ENCODE measurements at places on chromosomes 7 and 10. TPM values are rescaled to one million over a fixed set of nuclear protein-coding genes. Genes with fewer than 3 reads are reported as not detected.

Gene KEL
- not detected for polyA plus RNA-seq

Gene GAD2
- not detected for polyA plus RNA-seq

Gene ECHDC3
- 10.1 TPM for polyA plus RNA-seq

Gene AQP1
- polyA plus RNA-seq = 962 TPM

Gene SLC26A5
- polyA plus RNA-seq = not detected

Gene MEST
- polyA plus RNA-seq = 2.7 TPM

Gene UNC5B
- polyA plus RNA-seq = 2.9 TPM

Gene PLXDC2
- 27.7 TPM for polyA plus RNA-seq

Gene RNF148
- polyA plus RNA-seq = not detected

Gene LRRC18
- not detected for polyA plus RNA-seq

Gene SAP25
- 0.75 TPM for polyA plus RNA-seq

Gene AVPI1
- polyA plus RNA-seq = 15.1 TPM

Gene CLDN3
- 1.3 TPM for polyA plus RNA-seq

Gene RBP3
- not detected for polyA plus RNA-seq

Gene UTF1
- polyA plus RNA-seq = not detected

Gene TLX1
- polyA plus RNA-seq = not detected

Gene PAX4
- not detected for polyA plus RNA-seq

Gene LMTK2
- 3.6 TPM for polyA plus RNA-seq

Gene SNX13
- 10.3 TPM for polyA plus RNA-seq

Gene MMP21
- polyA plus RNA-seq = not detected

Gene SSC4D
- not detected for polyA plus RNA-seq

Gene LRRC17
- 18.7 TPM for polyA plus RNA-seq

Gene TAF3
- polyA plus RNA-seq = 3.4 TPM

Gene NPTX2
- polyA plus RNA-seq = 11.0 TPM

Gene PNLIPRP1
- polyA plus RNA-seq = 1.5 TPM

Measured in aorta (tissue), 5 donors.